ENCODE measurements at places on chromosomes 4 and X.

DNA sequence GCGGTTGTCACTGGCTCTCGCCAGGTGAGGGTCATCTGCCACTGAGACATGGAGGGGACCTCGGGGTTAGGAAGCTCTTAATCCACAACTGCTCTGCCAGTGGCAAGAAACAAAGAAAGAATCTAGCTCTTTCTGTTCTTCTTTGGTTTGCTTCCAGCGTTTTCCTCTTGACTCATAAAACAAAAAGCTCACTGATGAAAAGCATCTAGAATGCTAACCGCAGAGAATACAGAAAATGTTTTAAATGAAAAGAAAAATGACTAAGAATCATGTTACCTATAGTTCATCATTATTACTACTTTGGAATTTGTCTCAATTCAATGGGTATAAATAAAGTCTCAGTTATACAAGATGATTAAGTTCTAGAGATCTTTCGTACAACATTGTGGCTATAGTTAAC is 274.8 kb upstream of the TENM3 start:
- no peak for DNase-seq

DNA sequence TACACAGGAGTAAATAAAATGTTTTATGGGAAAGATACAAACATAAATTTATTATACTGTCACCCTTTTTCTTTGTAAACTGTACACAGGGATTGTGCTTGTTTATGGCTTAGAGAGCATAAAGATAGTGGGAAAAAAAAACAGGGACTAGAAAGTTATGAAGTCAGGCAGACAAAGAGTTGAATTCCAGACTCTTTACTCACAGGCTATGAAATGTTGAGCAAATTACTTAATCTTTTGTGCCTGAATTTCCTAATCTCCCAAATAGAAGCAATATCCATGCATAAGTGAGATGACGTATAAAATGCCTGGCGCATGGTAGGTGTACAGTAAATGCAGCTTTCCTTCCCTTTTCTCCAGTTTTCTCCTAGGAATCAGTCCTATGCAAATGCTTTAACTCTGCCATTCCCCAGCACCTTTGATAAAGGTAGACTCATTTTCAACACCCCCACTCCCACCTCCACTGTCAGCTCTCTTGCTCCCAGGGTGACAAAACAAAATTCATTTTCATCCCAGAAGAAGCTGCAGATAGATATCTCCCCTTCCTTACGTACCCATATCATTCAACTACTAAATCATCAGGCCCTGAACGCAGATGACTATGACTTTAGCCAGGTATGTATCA is 44.5 kb upstream of the BTC start:
- DNase-seq: no peak

DNA sequence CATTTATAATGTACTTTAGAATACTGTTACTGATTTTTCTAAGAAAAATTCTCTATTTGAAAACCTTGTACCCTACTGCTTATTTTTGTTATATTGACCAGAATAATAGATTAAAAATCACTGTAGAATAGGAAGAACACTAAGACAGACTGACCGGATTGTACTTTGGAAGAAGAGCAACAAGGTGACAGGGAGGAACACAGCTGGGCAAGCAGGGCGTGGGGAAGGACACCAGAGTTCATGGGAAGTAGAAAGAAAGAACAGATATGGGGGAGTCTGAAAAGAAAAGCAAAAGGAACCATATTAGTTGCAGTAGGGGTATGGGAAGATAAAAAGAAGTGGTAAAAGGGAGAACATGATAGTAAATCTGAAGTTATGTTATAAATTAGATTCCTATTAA is 38.6 kb downstream of the TXK start:
- no peak for DNase-seq

- no peak for DNase-seq
Observed at GRCh38 chrX:49214416-49214815, 14.4 kb upstream of the SYP start.

DNA sequence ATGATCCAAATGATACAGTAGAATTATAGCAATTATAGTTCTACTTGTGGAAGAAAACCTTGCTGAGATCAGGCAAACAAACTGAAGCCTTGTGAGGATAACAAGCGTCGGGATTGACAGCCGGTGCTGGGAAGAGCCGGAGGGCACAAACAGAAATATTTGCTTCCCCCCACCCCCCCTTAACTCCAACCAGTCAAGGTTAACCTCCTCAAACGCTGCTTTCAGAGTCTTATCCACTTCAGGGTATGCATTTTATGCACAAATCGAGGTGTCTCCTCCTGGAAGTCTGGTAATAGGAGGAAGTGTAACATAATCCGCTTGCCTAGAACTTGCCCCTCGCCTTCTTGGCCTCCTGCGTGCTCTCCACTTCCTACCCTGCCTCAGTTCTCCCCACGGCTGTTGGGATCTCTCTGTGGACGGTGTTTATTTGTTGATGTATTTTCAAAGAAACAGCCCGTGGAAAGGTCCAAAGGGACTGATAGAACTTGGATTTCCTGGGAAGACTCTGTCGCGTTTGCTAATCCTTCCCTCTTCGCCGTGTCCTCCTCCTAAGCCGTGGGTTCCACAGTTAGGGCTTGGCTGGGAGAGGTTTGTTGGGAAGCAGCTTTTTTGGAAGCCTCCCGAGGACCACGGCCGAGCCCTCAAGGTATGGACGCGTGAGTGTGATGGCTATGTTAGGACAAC is 4.1 kb upstream of the ARX start:
- DNase-seq: no peak

DNA sequence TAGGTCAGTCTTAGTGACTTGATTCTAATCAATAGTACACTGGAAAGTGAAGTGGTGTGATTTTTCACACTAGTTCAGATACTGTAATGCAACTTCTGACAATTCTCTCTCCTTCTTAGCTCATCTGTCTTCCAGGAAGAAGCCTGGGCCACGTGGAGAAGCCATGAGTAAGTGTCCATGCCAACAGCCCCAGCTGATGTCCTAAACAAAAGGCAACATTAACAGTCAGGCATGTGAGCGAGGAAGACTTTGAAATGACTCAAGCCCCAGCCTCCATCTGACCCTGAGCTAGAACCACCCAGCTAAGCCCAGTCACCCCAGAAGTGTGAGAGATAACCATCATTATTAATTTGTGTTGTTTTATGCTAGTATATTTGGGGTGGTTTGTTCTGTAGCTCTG is 115.7 kb upstream of the MAGEB16 start:
- DNase-seq: no peak

- DNase-seq: peak; percentile 12
Observed at GRCh38 chr4:121156822-121157769, 7.0 kb downstream of the TNIP3 start.

- no peak for DNase-seq
Observed at GRCh38 chrX:17174671-17175070, 200.3 kb upstream of the NHS start.

DNA sequence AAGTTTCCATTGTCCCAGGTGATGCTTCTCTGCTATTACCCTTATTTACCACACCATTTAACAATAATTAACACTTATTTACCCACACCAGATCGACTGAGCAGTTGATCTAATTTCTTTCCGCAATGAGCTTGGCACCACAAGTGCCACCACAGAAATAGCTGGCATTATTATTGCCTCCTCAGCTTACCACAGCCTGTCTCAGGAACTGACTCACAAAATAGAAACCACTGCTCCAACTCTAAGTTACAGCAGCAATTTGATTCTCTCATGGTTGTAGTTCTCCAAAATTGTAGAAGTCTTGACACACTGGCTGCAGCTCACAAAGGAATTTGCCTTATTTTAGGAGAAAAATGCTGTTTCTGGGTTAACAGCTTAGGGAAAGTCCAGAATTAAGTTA is 22.5 kb downstream of the ZNF721 start:
- no peak for DNase-seq

GRCh38 chr4:24517676-24518075 is 66.7 kb downstream of the DHX15 start:
- no peak for DNase-seq

DNA sequence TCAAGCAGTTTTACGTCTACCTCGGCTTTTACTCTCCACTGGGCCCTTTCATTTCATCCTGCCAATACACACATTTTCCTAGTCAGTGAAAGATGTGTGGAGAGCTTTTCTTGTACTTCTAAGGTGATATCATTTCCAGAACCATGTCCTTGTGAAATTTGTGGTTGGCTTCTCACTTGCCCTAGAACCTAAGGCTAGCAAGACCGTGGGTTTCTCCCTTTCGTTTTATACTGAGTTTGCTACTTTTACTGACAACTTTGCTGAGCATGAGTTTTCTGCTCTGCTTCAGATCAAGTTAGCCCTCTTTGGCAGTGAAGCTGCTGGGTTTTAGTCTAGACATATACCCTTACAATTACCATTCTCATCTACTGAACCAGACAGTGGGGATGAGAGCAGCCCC is 95.7 kb upstream of the FRMPD4 start:
- no peak for DNase-seq

DNA sequence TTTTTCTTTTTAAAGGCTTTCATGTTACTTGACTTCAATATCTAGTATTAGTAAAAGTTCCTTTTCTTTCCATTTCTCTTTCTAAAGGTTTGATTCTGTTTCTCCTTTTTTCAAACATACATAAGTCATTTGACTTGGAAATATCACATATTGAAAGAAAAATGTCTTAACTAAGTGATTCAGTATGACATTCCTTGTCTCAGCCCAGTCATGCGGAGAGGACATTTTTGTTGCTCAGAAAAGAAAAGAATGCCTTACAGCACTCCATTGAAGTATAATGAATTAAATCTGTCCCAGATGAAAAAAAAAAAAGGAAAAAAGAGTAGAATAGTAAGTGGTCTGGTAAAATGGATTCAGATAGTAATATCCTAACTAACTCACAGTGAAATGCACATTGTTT is 466.1 kb downstream of the ADGRL3 start:
- DNase-seq: no peak

DNA sequence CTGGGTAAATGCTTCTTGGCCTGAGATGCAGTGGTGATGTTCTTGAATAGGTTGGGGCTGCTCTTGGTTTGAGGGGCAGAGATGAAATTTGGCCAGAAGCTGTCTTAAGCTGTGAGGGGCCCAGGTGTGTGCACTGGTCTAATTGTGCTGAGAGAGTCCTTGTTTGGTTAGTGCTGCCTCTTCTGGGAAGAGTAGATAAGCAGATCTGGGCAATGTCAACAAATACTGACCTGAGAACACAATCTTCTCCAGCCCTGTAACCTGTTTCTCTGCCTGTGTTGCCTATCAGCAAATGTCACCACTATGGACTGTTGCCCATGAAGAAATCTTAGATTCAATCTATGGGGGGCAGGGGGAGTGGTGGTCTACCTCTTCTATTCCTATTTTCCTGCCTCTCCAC is 17.2 kb upstream of the USP27X start:
- no peak for DNase-seq

DNA sequence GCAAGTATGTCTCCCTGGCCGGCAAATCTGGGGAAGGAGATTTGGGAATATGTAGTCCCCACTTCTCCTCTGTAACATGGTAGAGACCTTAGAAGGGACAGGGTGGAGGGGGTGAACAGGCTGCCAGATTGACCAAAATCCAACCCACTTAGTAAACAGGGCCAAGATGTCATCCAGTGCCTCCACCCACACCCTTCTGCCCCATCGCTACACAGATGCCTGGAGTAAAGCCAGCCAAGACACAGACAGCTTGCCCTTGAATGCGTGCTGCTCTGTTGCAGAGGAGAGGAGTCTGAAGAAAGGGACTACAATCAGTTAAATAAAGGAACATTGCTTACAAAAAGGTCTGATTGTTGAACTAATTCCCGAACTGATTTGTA is 160.1 kb upstream of the LDB2 start:
- no peak for DNase-seq

- DNase-seq: peak; percentile 4
Observed at GRCh38 chrX:37871626-37872302, 24.4 kb upstream of the DYNLT3 start.

DNA sequence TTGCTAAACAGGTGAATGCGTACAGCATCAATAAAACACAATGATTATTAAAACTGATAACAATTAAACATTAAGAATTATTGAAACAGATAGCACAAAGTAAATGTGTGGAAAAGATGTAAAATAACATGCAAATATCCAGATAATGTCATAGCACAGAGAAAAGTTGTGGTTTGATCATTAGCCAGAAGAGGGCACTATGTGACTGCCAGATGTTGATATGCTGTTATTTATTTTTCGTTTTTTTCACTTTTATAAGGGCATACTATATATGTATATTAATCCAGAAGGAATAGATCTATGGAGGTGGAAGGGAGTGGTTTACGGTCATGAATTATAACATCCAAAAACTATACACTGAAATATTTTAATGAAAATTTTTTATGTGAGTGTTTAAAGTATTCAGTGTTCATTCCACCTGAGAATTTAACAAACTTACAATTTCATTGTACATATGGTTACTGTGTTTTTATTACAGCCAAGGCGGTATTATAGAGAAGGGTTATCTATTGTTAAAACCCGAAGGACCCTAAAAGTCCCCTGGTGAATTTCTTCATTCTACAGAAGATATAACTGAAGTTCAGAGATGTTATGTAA is 211.9 kb upstream of the UGT8 start:
- no peak for DNase-seq

- no peak for DNase-seq
Observed at GRCh38 chr4:35867057-35867456, 377.3 kb downstream of the ARAP2 start.

DNA sequence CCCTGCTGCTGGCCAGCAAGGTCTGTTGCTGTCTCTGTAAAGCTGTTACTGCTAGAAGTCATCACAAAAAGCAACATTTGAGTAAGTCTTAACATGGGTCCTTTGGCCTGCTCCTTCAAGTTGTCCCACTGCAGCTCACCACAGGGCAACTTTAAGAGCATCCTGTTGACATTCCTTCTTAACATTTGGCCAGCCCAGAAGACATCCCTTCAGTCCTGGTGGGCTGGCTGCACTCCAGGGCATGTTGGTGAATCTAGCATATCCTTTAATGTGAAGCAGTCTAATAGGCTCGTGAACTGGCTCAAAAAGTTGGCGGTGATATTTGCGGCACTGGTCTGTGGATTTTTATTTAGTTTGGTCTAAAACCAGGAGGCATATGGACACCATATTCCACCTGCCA is 92.2 kb upstream of the MAML3 start:
- DNase-seq: no peak

GRCh38 chr4:2754848-2755819 is 1.0 kb downstream of the TNIP2 start:
- DNase-seq: no peak

DNA sequence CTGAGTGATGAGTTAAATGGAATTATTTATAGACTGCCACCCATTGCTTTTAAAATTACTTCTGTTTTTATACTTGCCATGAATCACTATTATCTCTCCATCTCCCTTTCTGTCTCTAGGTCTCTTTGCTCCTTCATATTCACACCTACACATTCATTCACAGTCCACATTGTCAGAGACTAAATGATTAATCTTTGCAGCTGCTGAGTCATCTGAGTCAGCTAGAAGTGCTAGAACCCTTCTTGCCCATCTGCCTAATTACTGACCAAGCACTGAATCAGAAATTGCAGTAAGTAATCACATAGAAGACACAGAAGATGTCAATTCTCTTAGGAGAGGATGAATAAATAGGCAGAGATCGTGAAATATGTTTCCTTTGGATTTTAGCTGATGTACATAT is 31.6 kb upstream of the RPS6KA6 start:
- no peak for DNase-seq

DNA sequence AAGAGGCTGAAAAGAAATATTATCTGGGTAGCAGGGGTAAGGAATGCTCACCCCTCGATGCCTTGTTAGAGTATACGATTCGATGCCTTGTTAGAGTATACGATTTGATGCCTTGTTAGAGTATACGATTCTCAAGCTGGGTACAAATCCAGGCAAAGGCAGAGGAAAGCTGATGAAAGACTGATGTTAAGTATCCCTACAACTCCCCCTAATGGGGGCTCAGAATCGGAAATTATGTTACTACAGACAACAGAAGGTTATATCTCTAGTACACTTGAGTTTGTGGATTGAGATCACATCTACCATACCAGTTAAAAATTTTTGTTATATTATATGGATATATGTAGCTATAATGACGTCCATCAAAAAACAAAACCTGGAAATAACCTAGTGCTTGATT is 4.8 kb downstream of the LRRC66 start:
- no peak for DNase-seq

Data from activated naive CD4-positive, alpha-beta T cell treated with Interleukin-2 at 50 U/mL for 16 hours (primary cell).